Ascending aorta (tissue), 2 donors: ENCODE measurements at places on chromosomes 7 and 10. TPM values are rescaled to one million over a fixed set of nuclear protein-coding genes. Genes with fewer than 3 reads are reported as not detected.

- no peak overlapping the region for H3K4me3 ChIP-seq
- DNase-seq = peak; percentile 65
- H3K27me3 ChIP-seq = no peaks in the 10 kb centered on the region
- peaks cover 40% of the 10 kb centered on the region for H3K4me1 ChIP-seq
- H3K27ac ChIP-seq = peak overlapping the region; percentile 80
Observed at GRCh38 chr10:77405771-77406241, 231.8 kb downstream of the KCNMA1 start.

Gene CACNB2
- total RNA-seq = 0.96 TPM

- no peak overlapping the region for H3K27ac ChIP-seq
- no peaks in the 10 kb centered on the region for H3K27me3 ChIP-seq
- no peaks in the 10 kb centered on the region for H3K4me1 ChIP-seq
Observed at GRCh38 chr10:126846959-126847358, 58.3 kb upstream of the DOCK1 start.

DNA sequence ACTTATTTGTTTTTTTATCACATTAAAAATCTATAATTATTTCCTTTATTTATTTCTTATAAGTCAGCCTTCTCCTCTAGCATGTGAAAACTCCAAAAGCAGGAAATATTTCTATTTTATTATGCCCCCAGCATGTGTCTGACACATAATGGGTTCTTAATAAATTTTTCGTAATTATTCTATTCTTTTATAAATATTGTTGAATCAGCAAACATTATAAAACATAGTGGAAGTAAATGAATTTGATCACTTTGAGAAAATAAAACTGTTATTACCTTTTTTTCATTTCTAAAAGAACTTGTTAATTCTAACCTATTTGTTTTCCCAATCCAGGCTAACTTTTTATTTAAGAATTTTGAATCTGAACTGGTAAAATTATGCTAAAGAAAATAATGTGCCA, 509.1 kb upstream of the PCDH15 start:
- DNase-seq = no peak
- H3K27me3 ChIP-seq = no peaks in the 10 kb centered on the region
- no peaks in the 10 kb centered on the region for H3K4me1 ChIP-seq
- H3K4me3 ChIP-seq = no peak overlapping the region

Gene EMX2
- total RNA-seq = not detected

DNA sequence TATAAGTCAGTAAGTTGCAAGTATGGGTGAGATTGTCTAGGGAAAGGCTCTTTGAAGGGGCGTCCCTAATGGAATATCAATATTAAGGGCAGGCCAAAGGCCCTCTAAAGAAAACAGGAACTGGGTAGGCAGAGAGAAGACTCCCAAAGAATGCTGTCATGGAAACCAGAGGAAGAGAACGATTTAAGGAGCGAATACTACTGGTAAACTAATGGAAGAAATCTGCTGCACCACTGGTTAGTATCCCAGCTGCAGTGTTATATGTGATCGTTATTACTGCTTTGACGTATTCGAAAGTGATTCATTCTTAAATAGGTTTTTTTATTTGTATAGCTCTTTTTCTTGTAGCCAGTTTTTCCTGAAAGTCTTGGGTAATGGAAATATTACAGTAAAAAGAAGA, 1.3 kb downstream of the CASP2 start:
- peaks cover 11% of the 10 kb centered on the region for H3K4me1 ChIP-seq
- H3K4me3 ChIP-seq = peak overlapping the region; percentile 89
- no peak for DNase-seq
- peak overlapping the region; percentile 94 for H3K27ac ChIP-seq
- no peaks in the 10 kb centered on the region for H3K27me3 ChIP-seq

Gene CFAP58
- not detected for total RNA-seq

Gene TMEM176A
- total RNA-seq = 31.5 TPM

- no peaks in the 10 kb centered on the region for H3K36me3 ChIP-seq
- H3K4me1 ChIP-seq = no peaks in the 10 kb centered on the region
- H3K27ac ChIP-seq = no peak overlapping the region
- peak overlapping the region; percentile 83 for H3K4me3 ChIP-seq
Observed at GRCh38 chr7:91880016-91880412, 488 bp downstream of the MTERF1 start.

DNA sequence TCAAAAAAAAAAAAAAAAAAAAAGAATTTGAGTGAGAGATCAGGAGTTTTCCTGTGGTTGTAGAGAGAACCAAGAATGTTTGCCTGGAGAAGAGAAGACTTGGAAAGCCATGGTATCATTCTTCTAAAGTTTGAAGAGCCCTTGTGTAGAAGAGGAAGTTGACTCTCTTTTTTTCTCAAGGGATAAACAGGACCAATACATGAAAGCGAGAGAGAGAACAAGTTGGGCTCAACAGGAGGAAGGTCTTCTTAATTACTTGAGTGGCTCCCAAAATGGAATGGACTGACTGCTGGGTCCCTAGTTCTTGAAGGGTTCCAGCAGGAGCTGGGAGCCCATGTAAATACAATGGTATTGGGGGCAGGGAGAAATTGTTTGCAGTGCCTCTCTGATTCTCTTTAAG, 173.3 kb upstream of the ADO start:
- H3K27me3 ChIP-seq = no peaks in the 10 kb centered on the region
- H3K27ac ChIP-seq = no peak overlapping the region
- H3K36me3 ChIP-seq = no peaks in the 10 kb centered on the region

Gene FEZF1
- total RNA-seq = not detected

GRCh38 chr10:69403519-69403918, 13.2 kb downstream of the TACR2 start:
- peaks cover 5% of the 10 kb centered on the region for H3K4me1 ChIP-seq
- peaks cover 53% of the 10 kb centered on the region for H3K36me3 ChIP-seq
- H3K27me3 ChIP-seq = no peaks in the 10 kb centered on the region
- DNase-seq = no peak

GRCh38 chr10:127034034-127034633, 128.9 kb downstream of the DOCK1 start:
- no peaks in the 10 kb centered on the region for H3K27me3 ChIP-seq
- H3K36me3 ChIP-seq = peaks cover 69% of the 10 kb centered on the region
- H3K4me3 ChIP-seq = no peak overlapping the region
- H3K4me1 ChIP-seq = no peaks in the 10 kb centered on the region
- no peak for DNase-seq

Gene TSPAN33
- total RNA-seq = 8.1 TPM

DNA sequence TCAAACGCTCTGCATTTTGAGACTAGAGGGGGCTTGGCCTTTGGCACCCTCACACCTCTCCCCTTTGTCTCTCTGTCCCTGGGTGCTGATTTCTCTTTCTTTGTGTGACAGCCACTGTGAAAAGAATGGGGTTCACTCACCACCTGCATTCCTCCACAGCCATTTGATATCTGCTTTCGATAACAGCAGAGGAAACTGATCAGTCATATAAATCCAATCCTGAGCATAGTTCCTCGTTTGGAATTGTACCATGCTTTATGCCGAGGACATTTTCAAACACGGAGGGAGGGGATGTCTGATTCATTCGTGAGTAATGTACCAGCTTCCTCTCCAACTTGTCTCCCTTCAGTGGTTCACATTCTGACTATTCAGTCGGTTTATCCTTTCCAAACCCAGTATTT, 15.8 kb downstream of the MET start:
- H3K4me1 ChIP-seq = no peaks in the 10 kb centered on the region
- no peak overlapping the region for H3K4me3 ChIP-seq
- no peak overlapping the region for H3K27ac ChIP-seq
- DNase-seq = no peak
- H3K36me3 ChIP-seq = no peaks in the 10 kb centered on the region
- H3K27me3 ChIP-seq = no peaks in the 10 kb centered on the region

Gene SLC13A4
- total RNA-seq = 0.21 TPM
